ENCODE measurements at places on chromosomes 5 and 9. TPM values are rescaled to one million over a fixed set of nuclear protein-coding genes. Genes with fewer than 3 reads are reported as not detected.
A peak's percentile ranks its signal among the peaks of the same experiment; 100 is the strongest.

CCNO gene
- total RNA-seq, result 3.2 TPM

SCGB3A2 gene
- 0.35 TPM for total RNA-seq

PCDHGA4 gene
- total RNA-seq, result 0.40 TPM

LPAR1 gene
- 0.13 TPM for total RNA-seq

SHOC1 gene
- not detected for total RNA-seq

DOCK2 gene
- total RNA-seq, result 28.2 TPM

PCDHA7 gene
- not detected for total RNA-seq

IFNA2 gene
- not detected for total RNA-seq

IL9 gene
- total RNA-seq, result not detected

ADAMTS16 gene
- total RNA-seq, result 0.07 TPM

NFIL3 gene
- 13.8 TPM for total RNA-seq

IRGM gene
- not detected for total RNA-seq

- DNase-seq, result no peak
These were observed 344.9 kb downstream of the CDK5RAP2 start for GRCh38 chr9:120235081-120235480.

DNA sequence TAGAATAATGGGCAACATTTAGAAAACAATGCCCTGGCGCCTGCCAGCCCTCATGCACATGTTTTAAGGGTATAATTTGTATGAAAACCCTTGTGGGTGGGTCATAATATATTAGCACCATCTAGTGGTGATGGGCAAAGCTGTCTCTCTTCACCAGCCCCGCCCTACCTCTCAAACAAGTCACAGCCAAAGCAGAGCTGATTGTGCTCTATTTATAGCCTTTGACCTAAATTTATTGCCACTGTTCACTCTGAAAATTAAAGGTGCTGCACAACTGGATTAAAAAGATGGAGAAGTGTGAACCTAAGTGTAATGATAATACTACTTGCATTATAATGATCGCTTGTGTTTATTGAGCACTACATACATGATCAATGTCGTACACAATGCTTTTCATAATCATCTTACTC is 131.9 kb upstream of the ANKH start:
- peak; percentile 75 for DNase-seq

GRCh38 chr9:14769230-14769571 is 46.7 kb upstream of the CER1 start:
- DNase-seq, result peak; percentile 5

- no peak for DNase-seq
These were observed 159.3 kb downstream of the RGS3 start for GRCh38 chr9:113622600-113623400.

- DNase-seq, result no peak
These were observed 2.9 kb downstream of the HTR1A start for GRCh38 chr5:63959177-63959982.

- DNase-seq, result no peak
These were observed 4.7 kb downstream of the TNFSF8 start for GRCh38 chr9:114925672-114926071.

DNA sequence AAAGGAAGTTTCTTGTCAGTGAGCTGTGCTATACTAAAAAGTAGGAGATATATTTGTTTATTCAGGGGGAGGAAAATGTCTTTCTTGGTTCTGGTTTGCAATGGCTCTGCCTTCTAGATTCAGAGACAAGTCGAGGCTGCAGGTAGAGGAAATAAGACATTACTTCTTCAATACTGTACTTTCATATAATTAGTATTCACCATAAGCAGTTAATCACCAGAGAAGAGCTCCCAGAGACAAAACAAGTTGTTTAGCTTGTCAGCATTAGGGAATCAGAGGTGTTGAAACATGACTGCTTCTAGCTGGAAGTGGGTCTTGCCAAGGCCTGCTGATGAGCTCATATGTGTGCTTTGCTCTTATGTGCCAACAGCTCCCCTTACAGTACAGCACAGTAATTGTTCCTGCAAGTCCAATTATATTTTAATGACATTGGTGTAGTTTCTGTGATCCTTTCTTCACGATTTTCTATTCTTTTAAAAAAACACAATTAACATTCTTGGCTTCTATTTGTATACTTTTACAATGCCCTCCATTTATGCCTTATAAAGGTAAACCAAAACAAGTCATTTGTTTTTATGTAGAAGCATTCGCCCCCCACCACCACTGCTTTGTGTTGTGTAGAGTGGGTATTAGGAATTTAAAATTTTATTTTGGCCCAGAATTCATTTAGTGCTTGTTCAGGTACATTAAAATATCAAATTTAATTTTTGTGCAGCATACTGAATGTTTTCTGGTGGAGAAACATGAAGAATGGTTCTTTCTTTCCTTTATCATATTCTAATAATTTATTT is 112.2 kb downstream of the RPS23 start:
- DNase-seq, result peak; percentile 32

DNA sequence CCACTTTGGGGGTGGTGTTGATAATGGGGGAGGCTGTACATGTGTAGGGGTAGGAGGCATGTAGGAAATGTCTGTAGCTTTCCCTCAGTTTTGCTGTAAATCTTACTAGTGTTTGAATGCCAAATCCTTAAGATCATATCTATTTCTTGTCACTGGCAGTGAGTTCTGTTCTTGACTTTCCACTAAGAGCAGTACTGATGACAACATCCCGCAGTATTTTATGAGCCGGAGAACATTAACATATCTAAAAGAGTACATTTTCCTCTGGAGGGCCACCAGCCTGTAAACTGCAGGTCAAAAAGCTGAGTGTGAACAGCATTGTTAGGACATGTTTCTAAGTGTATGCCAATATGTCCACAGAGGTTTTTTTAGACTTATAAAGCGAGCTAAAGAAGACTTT is 2.5 kb upstream of the HSPB3 start:
- DNase-seq, result no peak

DNA sequence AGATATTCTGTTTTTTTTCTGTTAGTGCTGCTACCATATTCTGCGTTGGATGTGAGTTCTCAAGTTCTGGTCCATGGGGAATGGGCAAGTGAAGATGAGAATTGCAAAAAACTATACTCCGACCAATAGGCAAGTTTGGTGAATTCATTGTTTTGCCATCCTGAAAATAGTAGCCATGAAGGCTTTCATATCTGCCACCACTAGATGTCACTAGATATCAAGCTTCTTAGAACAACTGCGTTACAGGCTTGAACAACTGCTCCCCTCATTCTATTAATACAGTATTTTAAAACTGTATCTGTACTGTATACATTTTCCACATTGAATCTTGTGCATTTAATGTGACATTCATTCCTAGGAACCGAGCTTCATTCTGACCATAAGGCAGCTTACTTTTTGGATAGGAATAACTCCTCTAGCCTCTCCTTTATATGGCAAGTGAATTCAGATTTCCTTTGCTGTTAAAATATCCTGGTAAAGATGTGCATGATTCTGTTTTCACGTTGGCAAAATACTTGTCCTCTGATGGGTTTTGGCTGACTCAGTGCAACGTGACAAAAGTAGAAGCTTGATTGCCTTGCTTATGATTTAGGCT is 163.6 kb downstream of the SREK1 start:
- peak; percentile 53 for DNase-seq

DNA sequence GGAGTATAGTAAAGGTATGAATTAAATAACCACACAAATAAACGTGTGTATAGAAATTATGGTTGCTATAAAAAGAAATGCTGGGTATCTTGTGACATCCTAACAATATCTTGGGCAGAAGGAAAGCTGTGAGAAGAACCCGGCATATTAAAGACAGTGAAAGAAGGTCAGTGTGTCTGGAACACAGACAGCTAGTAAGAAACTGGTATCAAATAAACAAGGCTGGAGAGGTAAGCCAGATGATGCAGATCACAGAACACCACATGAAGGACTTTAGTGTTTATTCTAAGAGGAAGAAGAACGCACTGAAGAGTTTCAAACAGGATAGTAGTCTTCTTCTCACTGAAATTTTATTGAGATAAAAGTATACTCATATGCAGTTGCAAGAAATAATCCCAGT is 24.4 kb downstream of the TMEM245 start:
- DNase-seq, result no peak

- DNase-seq, result no peak
These were observed 95.5 kb upstream of the KCNN2 start for GRCh38 chr5:114266374-114266773.

DNA sequence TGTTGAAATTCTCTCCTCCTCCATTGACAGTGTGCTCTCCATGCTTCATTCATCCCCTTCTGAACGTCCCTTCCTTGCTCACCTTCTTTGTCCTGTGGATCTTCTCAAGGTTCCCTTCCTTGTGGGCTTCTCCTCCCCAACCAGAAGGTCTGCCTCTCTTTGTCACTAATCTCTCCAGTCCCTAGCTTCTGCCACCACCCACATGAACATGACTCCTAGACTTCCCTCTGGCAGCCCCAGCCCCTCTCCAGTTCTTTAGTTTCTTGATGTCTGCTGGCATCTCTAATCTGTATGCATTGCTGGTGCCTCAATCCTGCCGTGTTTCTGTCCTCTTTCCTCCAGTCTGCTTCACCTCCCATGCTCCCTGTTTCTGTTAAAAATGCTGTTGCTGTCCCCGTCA is 79.3 kb downstream of the ARHGAP26 start:
- no peak for DNase-seq

GRCh38 chr9:126112135-126112720 is 214.4 kb upstream of the MVB12B start:
- no peak for DNase-seq

DNA sequence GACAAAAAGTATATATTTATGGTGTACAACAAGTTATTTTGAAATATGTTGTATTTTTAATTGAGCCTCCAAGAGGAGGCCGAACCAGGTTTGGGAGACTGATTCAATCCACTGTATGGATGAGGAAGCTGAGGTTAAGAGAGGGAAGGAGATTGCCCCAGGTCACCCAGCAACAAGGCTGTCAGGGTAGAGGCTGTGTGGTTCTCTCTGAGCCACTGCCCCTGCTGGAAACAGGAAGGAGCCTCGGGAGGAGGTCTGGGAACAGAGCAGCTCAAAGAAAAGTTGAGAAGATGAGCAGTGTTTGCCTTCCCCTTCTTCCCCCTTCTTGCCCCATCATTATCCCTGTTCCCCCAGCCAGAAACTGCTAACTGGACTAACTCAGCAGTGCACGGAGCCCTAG is 6.6 kb upstream of the FAT2 start:
- no peak for DNase-seq

DNA sequence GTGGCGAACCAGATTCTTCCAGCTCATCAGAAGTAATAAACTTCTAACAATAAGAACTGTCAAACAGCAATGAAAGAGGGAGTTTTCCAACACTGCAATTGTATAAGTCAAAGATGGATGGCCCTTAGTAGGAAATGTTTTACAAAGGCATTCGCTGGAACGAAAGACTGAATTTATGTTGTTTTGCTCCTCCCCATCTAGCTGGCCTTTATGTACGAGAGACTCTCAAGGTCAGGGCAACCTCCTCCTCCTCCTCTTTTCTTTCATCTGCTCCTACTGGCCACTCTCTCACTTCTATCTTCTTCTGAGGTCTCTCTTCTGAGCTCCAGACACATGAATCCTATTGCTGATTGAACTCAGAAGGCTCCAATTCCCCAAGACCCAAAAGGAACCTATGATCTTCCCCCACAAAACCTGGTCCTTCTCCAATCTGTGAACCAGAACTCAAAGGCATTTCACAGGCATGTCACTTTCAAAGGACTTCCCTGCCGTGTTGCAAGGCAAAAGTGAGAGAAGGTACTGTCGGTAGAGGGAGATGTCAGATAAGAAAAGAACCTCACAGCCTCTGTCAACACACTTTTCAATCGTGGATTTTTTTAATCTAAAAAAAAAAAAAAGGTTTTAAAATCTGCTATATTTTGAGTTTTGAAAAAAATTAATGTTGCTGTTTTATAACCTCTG is 28.5 kb upstream of the PUM3 start:
- no peak for DNase-seq

- no peak for DNase-seq
These were observed 17.2 kb upstream of the TTLL11 start for GRCh38 chr9:122110100-122110833.

DNA sequence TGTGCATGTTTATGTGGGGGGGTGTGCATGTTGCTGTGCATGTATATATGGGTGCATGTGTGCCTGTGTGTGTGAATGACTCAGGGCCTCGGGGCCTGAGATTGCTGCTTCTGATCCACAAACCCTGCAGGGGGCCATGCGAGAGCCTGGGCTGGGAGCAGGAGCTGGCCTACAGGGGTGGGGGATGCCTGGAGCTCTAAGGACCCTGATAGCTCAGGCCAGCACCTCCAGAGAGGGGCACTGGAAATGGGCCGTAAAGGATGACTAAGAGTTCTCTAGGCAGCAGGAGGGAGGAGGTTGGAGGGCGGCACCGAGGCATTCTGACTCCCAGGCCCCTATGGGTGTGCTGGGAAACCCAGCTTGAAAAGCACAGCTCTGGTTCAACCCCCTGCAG is 6.9 kb upstream of the UBAC1 start:
- no peak for DNase-seq

- DNase-seq, result no peak
These were observed 107.1 kb downstream of the CDH18 start for GRCh38 chr5:19880859-19881436.

DNA sequence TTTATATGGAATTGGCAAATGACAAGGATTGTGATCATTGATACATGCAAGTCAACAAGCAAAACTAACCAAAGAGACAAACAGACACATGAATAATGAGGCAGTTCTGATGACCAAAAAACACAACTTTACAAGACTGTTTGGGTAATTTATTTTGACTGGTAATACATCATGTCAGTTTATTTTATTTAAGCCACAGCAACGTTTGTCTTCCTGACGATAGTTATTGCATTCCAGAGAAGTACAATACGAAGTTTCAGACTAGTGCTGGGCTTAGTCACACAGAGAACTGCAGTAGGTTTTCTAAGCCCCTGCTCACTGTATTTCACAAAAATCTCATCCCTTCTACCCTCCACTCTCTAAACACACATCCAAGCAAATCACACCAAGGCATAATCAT is 514.2 kb downstream of the RAB3C start:
- no peak for DNase-seq

GRCh38 chr5:54761213-54761701 is 224.1 kb downstream of the ESM1 start:
- no peak for DNase-seq

DNA sequence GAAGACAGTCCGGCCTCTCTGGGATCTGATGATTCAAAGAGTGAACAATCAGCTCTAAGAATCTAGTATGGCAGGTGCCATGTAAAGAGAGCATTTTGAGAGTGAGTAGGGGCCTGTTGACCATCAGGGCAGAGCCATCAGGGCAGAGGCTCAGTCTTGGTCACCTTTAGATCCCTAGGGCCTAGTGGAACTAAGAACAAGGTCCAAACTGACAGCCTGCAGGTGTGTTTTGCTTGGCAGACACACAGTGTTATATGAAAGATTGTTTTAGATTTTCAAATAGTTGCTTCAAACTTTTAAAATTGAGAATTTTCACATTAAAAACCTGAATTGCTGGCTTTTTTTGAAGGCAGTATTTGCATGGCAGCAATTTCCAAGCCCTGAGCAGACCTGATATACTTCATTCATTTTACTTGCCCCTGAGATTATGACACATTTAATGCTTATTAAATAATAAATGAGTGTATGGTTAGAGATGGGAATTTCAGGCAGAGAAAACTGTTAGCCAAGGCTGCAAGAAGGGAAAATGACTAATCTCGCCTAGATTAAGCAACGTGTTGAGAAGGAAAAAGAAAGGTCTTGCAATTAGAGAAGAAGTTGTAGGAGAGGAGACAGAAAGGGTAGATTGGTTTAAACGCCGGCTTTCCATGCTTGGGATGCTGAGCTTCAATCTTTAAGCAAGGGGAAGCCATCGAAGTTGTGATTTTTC is 279.6 kb downstream of the ARRDC3 start:
- no peak for DNase-seq

GRCh38 chr5:173490681-173491080 is 125.8 kb downstream of the BOD1 start:
- DNase-seq, result no peak
